ENCODE measurements at places on chromosomes 4 and X. TPM values are rescaled to one million over a fixed set of nuclear protein-coding genes. Genes with fewer than 3 reads are reported as not detected.

The STATH gene
- total RNA-seq = not detected

The FRG1 gene
- 41.6 TPM for total RNA-seq

The MAGEA2B gene
- not detected for total RNA-seq

The CYBB gene
- 67.5 TPM for total RNA-seq

The HTN1 gene
- total RNA-seq = not detected

The UGT2B11 gene
- not detected for total RNA-seq

The ARHGAP24 gene
- total RNA-seq = 47.2 TPM

The GABRG1 gene
- 0.05 TPM for total RNA-seq

The TBC1D9 gene
- 16.9 TPM for total RNA-seq

The F8A1 gene
- 14.5 TPM for total RNA-seq

The MAGEA1 gene
- total RNA-seq = not detected

The PRDM5 gene
- 16.3 TPM for total RNA-seq

The SUV39H1 gene
- 3.8 TPM for total RNA-seq

The TLR1 gene
- total RNA-seq = 15.8 TPM

The TCP11X2 gene
- not detected for total RNA-seq

The MRPS18C gene
- total RNA-seq = 42.8 TPM

The NEUROG2 gene
- total RNA-seq = not detected

The LRP2BP gene
- 0.86 TPM for total RNA-seq

The TBC1D8B gene
- total RNA-seq = 9.4 TPM

The GYPE gene
- total RNA-seq = 1.5 TPM

The ZAR1 gene
- not detected for total RNA-seq

The CPZ gene
- 5.3 TPM for total RNA-seq

The ERCC6L gene
- total RNA-seq = 0.05 TPM

The ARMCX2 gene
- 33.0 TPM for total RNA-seq

The PPARGC1A gene
- 27.7 TPM for total RNA-seq
